ENCODE measurements at places on chromosomes 1 and 21. TPM values are rescaled to one million over a fixed set of nuclear protein-coding genes. Genes with fewer than 3 reads are reported as not detected.
A peak's percentile ranks its signal among the peaks of the same experiment; 100 is the strongest.

The CASQ1 gene
- total RNA-seq: 20.0 TPM

DNA sequence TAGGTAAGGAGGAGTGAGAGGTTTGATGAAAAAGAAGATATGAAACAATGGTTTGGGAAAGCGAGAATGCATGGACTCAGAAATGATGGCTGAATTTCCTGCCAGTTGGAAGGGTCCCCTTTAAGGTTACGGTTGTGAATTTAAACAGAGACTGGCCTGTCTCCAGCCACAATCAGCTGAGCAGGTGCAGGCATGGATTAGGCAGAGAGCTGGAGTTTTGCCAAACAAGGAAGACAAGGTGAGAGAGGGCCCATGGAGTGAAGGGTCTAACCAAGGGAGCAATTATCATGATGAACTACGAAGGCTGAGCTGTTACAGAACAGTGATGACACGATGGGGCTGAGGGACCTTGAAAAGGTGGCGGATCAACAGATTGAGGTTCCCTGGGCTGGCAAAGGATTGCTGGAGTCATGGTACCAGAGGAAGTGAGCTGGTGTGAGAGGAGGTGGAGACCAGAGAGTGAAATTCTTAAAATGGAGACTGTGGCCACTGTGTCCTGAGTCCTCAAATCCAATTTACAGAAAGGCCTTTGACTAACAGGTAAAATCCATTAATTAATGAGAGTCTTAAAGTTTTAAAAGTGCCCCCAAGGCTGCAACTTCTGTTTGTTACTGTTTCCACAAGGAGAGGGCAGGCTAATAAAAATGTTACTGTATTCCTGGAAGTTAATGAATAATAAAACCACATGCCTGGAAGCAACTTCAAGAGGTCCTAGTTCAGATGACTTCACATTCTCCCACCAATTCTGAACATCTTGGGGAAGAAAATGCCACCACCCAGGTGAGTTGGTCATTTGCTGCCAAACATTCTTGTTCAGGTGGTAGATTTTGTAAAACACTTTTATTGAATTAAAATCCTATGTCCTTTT is 41.5 kb downstream of the LHX9 start:
- no peak for DNase-seq

DNA sequence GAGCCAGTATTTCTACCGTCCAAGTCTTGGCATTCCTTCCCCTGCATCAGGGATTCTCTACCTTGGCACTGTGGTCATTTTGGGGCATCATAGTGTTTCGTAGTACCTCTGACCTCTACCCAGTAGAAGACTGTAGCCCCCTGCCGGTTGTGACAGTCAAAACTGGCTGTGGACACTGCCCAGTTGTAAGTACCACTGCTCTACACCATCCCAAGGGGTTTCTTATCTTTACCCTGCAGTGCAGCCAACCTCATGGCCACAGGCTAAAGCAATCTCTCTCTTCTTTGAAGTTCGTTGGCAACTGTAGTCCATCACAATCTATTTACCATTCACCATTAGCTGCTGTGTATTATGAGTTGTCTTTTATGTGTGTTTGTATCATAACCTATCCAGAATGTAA is 29.3 kb upstream of the ERO1B start:
- DNase-seq: no peak

GRCh38 chr1:180462102-180462501 is 40.3 kb downstream of the ACBD6 start:
- no peak for DNase-seq

DNA sequence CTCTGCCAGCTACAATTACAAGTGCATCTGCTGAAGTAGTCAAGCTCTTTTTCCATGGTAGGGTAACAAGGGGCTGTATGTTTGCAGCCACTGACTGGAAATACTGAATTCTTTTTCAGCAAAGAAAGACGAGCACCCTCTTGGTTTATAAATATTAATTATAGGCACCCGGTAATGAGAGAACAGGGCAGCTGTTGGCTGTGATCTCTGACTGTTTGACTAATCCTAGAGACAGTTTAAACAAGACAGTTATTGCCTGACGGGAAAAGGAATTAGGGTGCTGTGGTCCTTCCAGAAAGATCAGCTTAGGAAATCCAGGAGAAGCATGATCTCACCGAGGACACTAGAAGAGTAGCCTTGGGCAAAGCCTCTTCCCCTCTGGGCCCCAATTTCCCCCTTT is 183.7 kb upstream of the ZC3H12A start:
- DNase-seq: no peak

DNA sequence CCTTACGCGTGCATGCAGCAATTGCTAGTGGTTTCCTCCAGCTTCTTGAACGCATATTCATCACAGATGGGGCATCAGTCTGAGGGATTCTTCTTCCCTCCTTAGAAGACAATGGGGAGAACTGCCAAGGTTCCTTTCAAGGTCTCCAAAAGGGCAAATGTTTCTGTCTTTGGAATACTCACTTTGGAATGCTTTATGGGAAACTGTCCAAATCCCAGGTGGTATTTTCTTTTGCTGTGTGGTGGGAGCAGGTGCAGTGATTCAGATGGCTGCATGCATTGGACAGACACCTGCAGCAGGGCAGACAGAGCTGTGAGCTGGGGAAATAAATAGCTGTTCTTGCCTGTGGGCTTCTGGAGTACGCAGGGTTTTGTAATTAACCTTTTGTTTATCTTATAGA is 40.5 kb downstream of the URB2 start:
- DNase-seq: no peak

The EFNA3 gene
- total RNA-seq: 1.1 TPM

GRCh38 chr1:156655151-156655903 is 13.4 kb downstream of the BCAN start:
- DNase-seq: no peak

DNA sequence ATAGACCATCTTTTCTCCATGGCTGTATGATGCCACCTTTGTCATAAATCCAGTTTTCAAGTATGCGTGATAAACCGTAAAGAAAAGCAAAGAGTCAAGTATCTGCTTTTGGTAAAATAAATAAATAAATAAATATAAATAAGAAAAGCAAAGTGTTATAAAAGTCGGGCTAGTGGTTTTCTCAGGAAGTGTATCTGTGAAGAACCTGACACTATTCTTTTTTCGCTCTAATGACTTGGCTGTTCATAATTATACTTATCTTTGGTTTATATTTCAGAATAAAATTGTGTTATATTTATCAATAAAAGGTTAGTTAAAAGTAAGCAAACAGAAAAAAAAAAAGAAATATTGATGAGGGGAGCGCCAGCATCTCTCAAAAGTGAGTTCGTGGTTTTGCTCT is 594 bp upstream of the EXO5 start:
- DNase-seq: no peak

The ZNF644 gene
- total RNA-seq: 32.5 TPM

DNA sequence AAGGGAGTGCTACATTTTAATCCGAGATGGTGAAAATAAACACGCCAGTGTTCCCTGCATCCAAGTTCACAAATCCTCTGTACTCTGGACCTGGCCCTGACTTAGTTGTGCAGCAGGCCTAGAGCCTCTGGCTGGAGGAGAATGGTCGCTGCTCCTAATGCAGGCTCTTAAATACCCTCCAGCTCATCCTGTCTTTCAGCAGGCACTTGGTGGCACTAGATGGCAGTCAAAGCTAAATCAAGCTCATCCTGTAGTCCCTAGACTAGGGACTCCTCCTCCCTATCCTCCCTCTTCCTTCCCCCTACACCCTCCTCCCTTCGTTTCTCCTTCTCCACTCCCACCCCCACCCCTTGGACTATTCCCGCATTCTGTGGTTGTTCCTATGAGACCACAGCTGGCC is 41.6 kb upstream of the MTR start:
- DNase-seq: no peak

GRCh38 chr1:160837558-160838205 is 25.0 kb downstream of the CD244 start:
- DNase-seq: peak; percentile 46

GRCh38 chr21:15077529-15078145 is 12.8 kb upstream of the NRIP1 start:
- no peak for DNase-seq

The KRTAP7-1 gene
- not detected for total RNA-seq

GRCh38 chr1:162222014-162222413 is 152.5 kb downstream of the NOS1AP start:
- no peak for DNase-seq

The RGS13 gene
- total RNA-seq: not detected

The KCNE2 gene
- not detected for total RNA-seq

- no peak for DNase-seq
These were observed 23.8 kb downstream of the C21orf91 start for GRCh38 chr21:17795146-17796036.

The MATN1 gene
- not detected for total RNA-seq

GRCh38 chr1:162361349-162361748 is 15.3 kb downstream of the SPATA46 start:
- DNase-seq: no peak

DNA sequence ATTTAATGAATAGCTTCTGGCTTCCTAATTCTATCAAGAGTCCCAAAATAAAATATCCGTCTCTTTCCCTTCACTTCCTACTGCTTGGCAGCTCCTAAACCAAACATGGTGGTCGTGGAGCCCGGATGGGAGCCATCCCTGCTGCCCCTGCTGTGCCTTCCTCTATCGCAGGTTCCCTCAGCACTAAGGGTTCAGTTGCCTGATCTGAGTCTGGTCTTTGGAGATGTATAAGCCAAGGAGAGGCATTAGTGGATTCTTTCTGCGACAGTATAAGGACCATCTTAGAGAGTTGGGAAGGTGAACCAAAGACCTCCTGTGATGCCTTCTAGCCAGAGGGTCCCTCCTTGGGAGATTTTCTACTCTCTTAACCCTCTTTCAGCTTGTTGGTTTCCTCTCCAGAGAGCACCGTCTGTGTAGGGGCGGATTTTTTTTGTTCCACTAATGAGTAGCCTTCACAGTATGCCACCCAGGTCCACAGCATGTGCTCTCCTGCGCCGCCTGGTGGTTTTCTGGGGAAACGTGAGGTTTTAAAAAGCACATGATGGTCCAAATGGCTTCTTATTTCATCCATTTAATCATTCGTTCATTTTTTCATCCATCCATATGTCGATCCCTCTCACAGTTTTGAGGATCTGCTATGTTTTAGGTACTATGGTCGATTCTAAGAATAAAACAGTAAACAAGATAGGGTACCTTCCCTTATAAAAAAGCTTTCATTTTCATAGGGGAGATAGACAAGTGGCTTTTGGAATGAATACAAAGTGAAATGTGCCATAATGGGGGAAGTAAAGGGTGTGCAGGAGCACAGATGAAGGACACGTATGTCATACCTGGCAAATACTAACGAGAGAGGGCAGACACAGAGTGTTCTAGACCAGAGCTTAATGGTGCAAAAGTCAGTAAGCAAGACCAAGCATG is 71.0 kb downstream of the NFASC start:
- peak; percentile 76 for DNase-seq

GRCh38 chr1:244180256-244180655 is 129.2 kb downstream of the ZBTB18 start:
- DNase-seq: no peak

DNA sequence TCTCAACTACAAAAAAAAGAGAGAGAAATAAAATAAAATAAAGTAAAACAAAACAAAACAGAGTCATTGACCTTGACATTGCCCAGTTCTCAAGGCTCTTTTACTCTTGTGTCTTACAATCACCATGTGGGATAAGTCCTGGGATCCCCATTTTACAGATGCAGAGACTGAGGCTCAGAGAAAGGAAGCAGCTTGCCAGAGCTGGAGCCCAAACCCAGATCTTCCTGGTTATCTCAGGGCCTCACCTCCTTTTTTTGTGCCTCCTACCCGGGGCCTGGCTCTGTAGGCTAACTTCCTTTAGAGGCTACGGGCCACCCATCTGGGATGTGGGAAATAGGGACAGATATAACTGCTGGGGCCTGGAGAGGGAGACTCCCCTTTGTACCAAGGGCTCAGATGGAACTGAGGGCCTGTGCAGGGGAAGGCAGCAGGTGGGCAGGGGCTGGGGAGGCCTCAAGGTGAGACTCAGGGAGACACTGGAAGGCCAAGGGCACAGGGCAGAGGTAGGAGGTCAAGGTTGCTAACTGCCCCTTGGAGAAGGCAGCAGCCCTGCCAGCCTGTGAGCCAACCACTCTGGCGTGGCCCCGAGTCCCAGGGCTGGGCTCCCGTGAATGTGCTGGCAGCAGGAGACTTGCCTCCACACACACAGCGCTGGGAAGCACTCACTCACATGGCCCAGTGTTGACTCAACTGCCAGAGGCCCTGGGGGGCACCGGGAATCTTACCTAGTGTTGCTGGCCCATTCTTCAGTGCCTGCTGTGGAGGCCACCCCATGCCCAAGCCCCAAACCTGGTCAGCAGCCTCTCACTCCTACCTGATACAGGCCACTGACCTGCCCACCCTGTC is 6.5 kb upstream of the ECE1 start:
- no peak for DNase-seq

The NLRP3 gene
- 0.64 TPM for total RNA-seq

- peak; percentile 13 for DNase-seq
These were observed 9.1 kb downstream of the MMEL1 start for GRCh38 chr1:2623571-2624337.

The MROH9 gene
- not detected for total RNA-seq

DNA sequence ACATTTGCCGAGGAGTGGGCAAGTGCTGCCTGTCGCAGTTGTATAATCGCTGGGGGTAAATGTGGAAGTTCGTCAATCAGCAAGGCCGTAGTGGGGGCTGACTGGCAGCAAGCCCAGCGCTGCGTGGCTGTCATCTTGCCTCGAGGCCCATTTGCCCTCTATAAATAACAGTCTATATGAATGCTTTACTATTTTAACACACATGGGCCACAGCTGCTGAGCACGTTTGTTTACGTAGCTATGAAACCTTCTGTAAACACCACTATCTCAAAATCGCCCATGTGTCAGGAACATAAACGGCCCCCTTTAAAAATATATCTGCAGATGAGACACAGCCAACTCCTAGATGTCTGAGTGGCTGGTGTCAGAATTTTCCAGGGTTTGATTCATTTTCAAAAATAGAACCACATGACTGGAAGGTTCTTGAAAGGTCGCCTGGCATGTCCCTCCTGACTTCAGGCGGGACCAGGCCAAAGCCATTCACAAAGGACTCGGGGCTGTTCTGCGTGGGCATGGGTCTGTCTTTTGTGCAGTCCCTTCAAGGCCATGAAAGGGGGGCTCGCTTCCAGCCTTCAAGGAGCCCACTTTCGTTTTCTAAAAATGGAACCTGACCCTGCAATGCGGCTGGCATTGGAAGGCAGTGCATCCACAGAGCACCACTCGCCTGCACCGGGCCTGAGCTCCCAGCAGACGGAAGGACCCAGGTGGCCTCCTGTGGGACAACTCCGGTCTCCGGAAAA is 205.5 kb downstream of the KCNJ6 start:
- DNase-seq: peak; percentile 40

Measured in left ventricle myocardium superior (tissue), 1 donor.